ENCODE measurements at places on chromosomes 12 and 14.

DNA sequence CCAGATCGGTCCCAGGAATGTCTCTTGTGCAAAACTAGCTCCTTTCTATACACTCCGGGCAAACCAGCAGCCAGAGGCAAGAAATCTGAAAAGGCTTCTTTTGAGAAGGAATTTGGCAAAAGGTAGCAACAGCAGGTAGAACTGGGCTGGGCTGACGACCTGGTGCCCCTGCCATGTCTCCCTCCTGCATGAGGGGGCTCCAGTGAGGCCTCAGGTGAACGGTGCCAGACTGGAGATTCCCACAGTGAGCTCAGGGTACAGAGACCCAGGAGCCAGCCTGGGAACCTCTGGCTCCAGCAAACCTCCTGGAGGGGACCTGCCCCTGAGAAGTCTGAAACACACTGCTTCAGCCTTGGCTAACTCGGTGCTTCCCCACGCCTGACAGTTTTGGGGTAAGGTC is 10.8 kb downstream of the ITPK1 start:
- DNase-seq: no peak

DNA sequence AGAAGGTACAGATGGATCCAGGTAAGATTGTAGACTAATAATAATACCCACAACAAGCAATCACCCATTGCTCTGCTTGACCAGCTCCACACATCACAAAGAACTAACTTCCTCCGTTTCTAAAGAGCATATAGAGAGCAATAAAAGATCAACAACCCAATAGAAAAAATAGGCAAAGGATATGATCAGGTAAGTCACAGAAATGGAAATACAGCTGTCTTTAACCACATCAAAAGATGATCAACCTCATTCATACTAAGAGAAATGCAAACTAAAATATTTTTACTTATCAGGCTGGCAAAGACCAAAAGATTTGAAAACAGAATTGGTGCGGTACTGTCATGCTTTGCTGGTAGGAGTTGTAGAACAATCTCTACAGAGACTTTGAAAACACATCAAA is 8.9 kb downstream of the C2CD5 start:
- DNase-seq: no peak

- DNase-seq: no peak
These were observed 68.9 kb downstream of the FSCB start for GRCh38 chr14:44438221-44438620.

- no peak for DNase-seq
These were observed 23.2 kb upstream of the BDKRB2 start for GRCh38 chr14:96181186-96182056.

GRCh38 chr12:120474616-120474960 is 5.0 kb upstream of the SRSF9 start:
- no peak for DNase-seq

GRCh38 chr12:96077081-96077480 is 41.7 kb upstream of the LTA4H start:
- DNase-seq: no peak
